ENCODE measurements at places on chromosomes 7 and 10.

DNA sequence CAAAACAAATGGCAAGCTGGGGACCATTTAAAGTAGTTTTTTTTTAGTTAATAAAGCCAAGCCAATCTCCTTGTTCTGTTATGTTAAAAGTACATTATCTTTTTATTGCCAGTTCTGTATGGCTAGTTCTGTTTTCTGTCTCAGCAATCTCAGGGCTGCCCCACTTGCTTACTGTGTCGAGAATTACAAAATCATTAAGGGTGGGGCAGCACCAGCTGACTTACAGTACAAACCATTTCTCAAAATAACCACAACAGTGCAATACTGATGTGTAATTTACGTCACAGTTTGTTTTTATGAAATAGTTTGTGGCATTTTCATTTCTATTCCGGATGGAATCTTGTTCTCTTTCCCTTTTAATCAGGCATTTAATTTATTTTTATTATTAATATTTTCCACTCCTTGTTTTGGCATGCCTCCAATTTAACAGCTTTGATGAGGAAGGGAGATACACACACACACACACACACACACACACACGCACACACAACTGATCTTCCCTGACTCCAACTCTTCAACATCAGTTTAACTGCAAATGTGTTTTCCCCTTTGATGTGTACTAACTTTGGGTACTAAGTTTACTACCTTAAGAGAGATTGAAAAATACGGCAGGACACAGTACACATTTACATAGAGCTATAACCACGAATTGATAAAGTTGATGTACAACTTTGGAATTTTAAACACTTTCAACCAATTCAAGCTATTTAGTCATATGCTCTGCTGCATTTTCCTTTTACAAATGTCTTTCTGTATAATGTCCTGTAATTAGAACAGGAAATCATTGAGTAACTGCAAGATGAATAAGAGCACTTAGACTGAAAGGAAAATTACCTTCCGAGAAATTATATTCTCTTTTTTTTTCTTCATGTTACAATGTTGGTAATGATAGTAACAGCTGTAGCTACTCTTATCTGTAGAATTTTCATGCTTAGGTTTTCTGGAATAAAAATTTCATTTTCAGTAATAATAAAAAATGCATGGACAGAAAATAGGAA is 91.5 kb downstream of the ARID5B start:
- no peak for DNase-seq

DNA sequence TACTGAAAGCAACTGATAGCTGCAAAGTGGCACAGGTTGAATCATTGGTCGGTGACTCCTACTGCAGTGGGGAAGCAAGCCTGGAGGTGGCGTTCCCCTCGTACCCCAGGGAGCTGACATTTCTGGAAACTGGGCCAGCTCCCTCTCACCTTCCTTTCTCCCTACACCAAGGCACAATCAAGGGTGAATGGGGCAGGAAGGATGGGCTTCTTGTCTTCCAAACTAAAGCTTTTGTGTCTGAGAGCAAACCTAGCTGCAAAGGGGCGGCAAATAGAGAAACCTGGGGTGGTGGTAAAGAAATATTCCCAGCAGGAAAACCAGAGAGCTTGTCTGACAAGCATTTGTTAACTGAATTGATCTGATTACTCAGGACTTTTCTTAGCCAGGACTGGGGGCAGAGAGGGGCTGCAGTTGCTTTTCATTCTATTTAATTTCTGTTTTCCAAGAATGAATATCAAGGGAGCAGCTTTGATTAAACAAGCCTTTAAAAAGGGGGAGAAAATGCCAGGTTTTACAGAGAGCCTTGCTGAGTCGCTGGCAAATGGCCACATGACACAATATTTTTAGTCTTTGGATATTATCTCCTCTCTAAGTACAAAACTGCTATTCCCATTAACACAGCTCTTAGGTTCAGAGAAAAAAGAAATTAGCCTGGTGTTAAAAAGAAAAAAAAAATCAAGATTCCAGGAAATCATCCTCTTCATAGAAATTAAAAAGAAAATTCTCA is 27.8 kb downstream of the CDHR3 start:
- no peak for DNase-seq

DNA sequence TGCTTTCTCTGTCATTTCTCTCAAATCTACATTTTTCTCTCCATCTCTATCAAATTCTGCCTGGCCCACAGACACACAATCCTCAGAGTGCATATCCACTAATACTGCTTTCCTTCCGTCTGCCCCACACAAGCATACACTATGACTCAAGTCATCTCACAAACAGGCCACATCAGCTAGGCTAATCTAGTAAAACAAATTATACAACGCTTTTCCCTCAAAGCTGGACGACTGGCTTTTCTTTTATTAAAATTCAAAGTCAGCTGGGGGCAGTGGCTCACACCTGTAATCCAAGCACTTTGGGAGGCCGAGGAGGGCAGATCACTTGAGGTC is 161.1 kb downstream of the FAM107B start:
- DNase-seq: no peak

DNA sequence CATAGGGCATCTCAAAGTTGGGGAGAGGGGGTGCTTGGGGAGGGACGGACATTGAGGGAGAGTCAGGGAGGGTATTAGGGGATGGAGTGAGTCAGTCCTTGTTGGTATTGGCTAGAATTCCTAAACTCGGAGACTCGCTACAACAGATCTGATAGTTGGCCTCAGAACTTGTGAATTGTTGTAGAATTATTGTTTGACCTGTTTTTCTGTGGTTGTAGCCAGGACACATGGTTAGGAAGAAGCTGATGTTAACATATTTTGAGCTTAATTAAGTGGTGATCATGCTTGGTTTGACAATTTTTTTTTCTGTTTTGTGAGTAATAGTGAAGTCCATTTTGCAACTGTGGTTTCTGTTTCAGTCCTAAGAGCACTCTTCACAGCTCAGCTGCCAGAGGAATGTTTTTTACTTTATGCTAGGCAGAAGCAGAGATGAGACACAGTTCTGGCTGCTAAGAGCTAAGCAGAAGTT is 1190.3 kb upstream of the C7orf33 start:
- no peak for DNase-seq

DNA sequence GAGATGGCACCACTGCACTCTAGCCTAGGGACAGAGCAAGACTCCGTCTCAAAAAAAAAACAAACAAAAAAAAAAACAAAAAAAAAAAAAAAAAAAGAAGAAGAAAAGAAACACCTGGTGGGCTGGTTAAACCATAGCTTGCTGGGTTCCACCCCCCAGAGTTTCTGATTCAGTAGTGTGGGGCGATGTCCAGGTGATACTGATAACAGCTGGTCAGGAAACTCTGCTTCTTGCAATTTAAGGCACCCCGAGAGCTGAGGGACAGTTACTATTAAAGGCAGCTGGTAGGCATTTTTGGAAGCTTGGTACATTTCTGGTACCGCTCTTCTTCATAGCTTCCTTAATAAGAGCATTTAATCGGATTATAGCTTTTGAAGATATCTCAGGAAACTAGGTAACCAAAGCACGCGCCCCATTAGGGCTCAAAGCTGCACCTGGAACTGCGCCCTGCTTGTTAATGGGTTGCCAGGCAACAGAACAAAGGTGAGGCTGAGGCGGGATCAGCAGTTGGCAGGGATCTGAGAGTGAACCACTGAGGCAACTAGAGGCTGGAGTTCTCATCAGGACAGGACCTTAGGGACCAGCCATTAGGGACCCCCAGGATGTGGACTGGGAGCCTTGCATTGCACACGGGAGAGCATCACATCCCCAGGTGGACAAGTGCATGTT is 6.5 kb upstream of the SDK1 start:
- DNase-seq: no peak

- DNase-seq: peak; percentile 32
Observed at GRCh38 chr7:129635300-129636029, 23.9 kb downstream of the NRF1 start.

DNA sequence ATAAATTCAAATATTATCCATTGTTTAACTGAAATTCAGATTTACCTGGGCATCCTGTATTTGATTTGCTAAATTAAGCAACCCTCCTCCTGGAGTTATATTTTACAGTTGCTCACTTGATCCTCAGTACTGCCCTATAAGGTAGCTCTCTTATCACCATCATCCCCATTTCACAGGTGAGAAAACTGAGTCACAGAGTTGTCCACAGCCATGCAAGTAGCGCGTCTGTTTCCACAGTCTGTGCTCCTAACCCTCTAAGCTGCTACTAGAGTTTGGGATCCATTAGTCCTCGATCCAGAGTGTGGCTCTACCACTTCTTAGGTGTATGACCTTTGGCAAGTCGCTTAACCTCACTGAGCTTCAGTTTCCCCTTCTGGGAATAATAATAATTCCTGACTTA is 34.9 kb upstream of the KDM7A start:
- DNase-seq: no peak

GRCh38 chr7:41476460-41476803 is 226.5 kb downstream of the INHBA start:
- DNase-seq: no peak

GRCh38 chr7:5677538-5678294 is 103.7 kb downstream of the RNF216 start:
- peak; percentile 67 for DNase-seq

- DNase-seq: no peak
Observed at GRCh38 chr7:28747404-28747803, 210.7 kb downstream of the TRIL start.

GRCh38 chr7:68371985-68372384 is 1226.3 kb upstream of the AUTS2 start:
- no peak for DNase-seq

DNA sequence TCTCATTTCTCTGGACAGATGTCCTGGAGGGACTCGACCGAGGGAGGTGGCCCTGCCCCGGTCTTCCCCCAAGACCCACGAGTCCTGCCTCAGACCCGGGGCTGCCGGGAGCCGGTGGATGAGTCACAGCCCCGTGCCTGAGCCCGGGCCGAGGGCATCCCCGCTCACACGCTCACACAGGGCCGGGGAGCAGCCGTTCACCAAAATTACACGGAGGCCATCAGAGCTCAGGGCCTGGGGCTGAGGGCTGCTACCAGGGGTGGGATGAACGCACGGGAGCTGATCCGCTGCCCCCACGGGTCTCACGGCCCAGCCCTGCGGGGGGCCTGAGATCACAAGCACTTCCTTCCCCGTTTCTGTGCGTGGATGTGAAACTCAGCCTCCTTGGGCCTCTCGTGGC is 17.5 kb downstream of the FAM20C start:
- no peak for DNase-seq

DNA sequence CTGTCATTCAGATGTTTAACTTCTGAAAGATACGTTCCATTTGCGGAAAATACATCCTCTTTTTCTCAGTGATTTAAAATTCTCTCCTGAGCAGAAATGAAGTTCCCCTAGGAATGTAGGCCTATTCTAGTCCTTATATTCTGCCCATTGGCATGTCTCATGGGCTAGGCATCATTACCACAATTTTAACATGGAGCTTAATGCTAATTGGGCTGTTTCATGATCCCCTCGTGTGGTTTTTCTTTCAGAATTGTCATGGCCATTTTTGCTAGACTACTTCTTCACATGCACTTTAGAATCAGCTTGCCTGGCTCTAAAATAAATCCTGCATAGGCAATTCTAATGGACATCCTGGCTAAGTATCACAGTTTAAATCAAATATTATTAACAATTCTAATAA is 1.0 kb downstream of the TMEM176B start:
- DNase-seq: no peak

DNA sequence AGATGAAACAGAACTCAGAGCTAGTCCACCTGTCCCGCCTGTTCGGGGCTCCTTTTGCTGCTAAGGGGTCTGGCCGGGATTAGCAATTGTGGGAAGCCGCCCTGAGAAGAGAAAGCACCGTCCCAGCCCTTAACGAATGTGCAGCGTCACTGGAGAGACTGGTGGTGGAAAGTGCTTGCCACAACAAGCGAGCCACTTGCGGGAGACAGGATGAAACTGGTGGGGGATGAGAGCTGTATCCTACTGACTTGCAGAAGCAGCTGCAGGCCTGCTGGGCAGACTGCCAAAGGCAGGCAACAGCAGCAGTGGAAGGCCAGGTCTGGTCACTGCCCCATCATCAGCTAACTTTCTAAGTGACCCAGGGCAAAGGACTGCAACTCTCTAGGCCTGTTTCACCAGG is 95.4 kb downstream of the FAM53B start:
- peak; percentile 91 for DNase-seq

GRCh38 chr7:15158141-15158810 is 255.7 kb upstream of the DGKB start:
- no peak for DNase-seq

GRCh38 chr10:91711885-91712680 is 79.2 kb upstream of the PPP1R3C start:
- no peak for DNase-seq

DNA sequence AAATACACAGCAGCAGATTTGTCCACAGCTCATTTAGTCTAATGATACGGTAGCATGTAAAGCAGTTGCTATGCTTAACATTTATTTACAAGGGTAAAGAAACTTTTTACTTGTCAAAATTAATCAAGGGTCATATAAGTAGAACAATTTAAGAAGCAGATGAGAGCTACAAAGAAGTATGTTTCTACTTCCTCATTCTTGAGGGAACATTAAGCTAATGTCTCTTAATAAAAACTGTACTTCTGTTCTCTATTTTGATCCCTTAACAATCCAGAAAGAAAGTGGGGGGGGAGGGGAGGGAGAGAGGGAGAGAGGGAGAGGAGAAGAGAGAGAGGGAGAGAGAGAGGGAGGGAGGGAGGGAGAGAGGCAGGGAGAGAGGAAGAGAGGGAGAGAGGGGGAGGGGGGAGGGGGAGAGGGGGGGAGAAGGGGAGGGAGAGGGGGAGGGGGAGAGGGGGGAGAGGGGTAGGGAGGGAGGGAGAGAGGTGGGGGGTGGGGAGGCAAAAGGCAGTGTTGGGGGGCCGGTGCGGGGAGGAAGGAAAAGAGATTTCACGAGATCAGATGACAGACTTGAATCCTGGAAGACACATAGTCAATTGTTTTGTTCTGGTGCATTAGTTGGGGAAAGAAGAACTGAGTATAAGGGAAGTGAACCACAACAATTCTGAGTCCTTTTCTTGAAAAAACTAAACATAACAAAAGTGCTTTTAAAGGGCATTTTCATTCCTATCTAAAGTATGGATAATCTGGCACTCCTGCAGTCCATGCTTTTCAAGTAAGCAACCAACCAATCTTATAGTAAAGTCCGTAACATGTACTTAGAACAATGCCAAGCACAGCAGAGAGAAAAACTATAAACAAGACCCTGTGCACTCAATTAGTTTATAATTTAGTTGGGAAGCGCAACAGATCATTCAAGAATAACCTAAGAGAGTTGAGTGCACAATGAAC is 128.0 kb downstream of the USP6NL start:
- no peak for DNase-seq

DNA sequence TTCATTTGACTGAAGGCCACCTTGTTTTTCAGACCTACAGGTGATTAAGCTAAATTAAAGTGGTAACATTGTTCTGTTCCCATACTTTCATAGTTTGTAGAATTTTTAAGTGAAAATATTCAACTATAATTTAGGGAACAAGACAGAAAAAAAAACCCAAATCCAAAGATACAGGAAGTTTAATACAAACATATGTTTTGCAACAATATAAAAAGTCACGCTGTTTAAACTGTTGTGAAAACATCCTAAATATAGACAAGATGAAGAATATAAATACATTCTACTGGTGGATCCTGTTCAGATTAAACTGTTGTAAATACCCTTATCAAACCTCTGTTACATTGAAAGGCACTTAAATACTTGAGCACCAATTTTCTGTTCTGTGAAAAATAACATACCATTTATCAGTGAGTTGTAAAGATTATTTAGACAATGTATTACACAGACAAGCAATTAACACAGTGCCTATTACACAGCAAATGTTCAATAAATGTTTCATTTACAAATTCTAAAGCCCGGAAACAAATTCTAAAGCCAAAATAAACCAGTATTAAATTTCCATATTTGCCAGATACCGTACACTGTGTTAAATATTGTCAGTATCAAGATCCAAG is 14.2 kb downstream of the ASZ1 start:
- DNase-seq: no peak

GRCh38 chr10:23319835-23320234 is 24.8 kb downstream of the C10orf67 start:
- no peak for DNase-seq

Data from SHP77 treated with DMSO at 0.1 percent for 48 hours (cell line).